ENCODE measurements at places on chromosomes 5 and 9. TPM values are rescaled to one million over a fixed set of nuclear protein-coding genes. Genes with fewer than 3 reads are reported as not detected.

Gene SCGB3A2
- total RNA-seq, result not detected

GRCh38 chr5:158212917-158213316 is 354.0 kb upstream of the CLINT1 start:
- no peak overlapping the region for H3K4me3 ChIP-seq
- H3K36me3 ChIP-seq, result no peaks in the 10 kb centered on the region
- H3K27ac ChIP-seq, result no peak overlapping the region
- no peak for DNase-seq

DNA sequence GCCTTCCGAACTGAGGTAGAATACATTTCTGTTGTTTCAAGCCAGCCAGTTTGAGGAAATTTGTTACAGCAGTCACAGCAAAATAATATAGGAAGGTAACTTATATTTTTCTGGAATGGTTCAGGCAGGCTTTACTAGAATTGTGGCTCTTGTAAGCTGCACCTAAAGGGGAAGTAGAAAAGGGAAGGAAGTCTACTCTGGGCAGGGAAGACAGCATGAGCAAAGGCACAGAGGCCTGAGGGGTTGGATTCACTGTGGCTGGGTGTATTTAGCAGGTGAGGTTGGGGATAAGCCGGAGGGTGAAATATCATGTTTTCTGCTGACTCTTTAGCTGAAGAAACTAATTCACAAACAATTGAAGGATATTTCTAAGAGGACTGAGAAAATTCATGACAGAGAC is 183.5 kb downstream of the GAS1 start:
- H3K36me3 ChIP-seq, result no peaks in the 10 kb centered on the region
- no peak overlapping the region for H3K27ac ChIP-seq

- no peak overlapping the region for H3K4me3 ChIP-seq
- no peaks in the 10 kb centered on the region for H3K4me1 ChIP-seq
- no peak overlapping the region for H3K27ac ChIP-seq
- no peaks in the 10 kb centered on the region for H3K27me3 ChIP-seq
Measured at GRCh38 chr5:163473635-163474243, 13.3 kb downstream of the HMMR start.

DNA sequence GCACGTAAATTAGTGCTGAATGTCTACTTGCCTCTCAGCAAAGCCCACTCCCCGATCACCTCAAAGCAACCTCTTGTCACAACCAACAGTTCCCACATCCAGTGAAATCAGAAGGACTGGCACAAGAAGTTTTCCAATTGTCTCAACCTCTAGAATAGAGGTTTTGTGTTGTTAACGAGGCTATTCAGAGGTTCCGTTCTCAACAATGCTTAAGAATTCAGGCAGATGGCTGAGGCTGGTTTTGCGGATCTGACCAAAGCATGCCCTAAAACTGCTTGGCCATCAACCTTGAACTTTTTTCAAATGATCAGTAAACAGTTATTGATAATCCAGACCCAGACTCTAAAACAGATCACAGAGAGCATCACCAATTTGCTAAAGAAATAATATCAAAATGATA is 52.9 kb downstream of the MAPKAP1 start:
- no peaks in the 10 kb centered on the region for H3K27me3 ChIP-seq
- DNase-seq, result no peak
- H3K27ac ChIP-seq, result no peak overlapping the region
- no peaks in the 10 kb centered on the region for H3K36me3 ChIP-seq

- H3K4me3 ChIP-seq, result no peak overlapping the region
- H3K27ac ChIP-seq, result no peak overlapping the region
- H3K36me3 ChIP-seq, result no peaks in the 10 kb centered on the region
- H3K4me1 ChIP-seq, result no peaks in the 10 kb centered on the region
- no peak for DNase-seq
Measured at GRCh38 chr5:1400211-1400855, 44.9 kb downstream of the SLC6A3 start.

- no peak overlapping the region for H3K27ac ChIP-seq
- no peak overlapping the region for H3K4me3 ChIP-seq
- peaks cover 7% of the 10 kb centered on the region for H3K27me3 ChIP-seq
- no peaks in the 10 kb centered on the region for H3K36me3 ChIP-seq
- DNase-seq, result no peak
- peaks cover 37% of the 10 kb centered on the region for H3K4me1 ChIP-seq
Measured at GRCh38 chr5:1007221-1007680, 1.4 kb upstream of the NKD2 start.

DNA sequence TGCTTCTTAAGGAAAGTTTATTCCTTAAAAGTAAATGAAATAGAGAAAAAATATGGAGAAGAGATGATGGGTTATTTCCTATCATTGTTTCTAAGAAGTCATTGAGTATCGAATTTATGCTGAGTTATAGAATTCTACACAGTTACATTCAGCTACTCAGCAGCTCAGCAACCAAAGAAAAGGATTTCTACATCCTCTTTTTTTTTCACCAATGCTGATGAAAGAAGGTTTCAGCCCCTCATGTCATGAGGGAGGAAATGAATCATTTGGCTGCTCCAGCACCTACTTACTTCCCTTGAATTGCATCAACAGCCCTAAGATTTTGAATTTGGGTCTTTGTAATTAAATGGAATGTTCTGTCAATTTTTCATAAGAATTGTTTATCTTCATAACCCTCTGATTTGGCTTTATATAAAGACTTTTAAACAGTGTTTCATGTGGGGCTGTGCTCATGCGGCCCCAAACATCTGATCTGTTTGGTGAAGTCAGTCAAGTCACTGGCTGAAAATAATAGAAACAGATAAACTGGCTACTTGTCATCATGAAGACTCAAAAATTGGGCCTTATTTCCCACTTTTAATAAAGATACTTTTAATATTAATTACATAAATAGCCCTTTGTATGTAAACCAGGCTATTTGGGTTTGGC is 18.5 kb upstream of the SNX2 start:
- H3K36me3 ChIP-seq, result no peaks in the 10 kb centered on the region
- DNase-seq, result no peak
- no peak overlapping the region for H3K4me3 ChIP-seq
- no peaks in the 10 kb centered on the region for H3K4me1 ChIP-seq

- H3K27ac ChIP-seq, result no peak overlapping the region
- H3K36me3 ChIP-seq, result no peaks in the 10 kb centered on the region
- no peak overlapping the region for H3K4me3 ChIP-seq
- DNase-seq, result no peak
- peaks cover 6% of the 10 kb centered on the region for H3K4me1 ChIP-seq
Measured at GRCh38 chr9:129559506-129559881, 61.4 kb downstream of the C9orf50 start.

DNA sequence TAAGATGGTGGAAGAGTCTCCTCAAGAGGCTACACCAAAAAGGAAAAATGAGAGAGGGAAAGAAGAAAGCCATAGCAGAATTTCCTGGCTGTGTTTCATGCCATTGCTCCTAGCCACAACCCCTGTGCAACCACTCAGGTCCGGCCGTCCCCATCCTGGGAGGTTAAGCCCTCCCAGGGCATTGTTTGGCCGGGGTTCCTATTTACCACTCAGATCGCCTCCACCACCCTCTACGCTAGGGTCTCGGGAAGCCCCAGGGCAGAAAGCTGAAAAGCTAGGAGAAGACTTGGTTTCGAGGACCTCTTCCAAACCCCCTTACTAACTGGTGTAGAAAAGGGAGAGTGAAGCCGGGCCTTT is 715 bp downstream of the RC3H2 start:
- H3K4me3 ChIP-seq, result peak overlapping the region; percentile 66
- H3K36me3 ChIP-seq, result no peaks in the 10 kb centered on the region
- no peak for DNase-seq
- no peaks in the 10 kb centered on the region for H3K27me3 ChIP-seq
